ENCODE measurements at places on chromosomes 2 and 18.

GRCh38 chr2:210072922-210073509 is 70.6 kb downstream of the RPE start:
- no peaks in the 10 kb centered on the region for H3K27me3 ChIP-seq
- H3K36me3 ChIP-seq: no peaks in the 10 kb centered on the region
- DNase-seq: no peak
- no peaks in the 10 kb centered on the region for H3K4me1 ChIP-seq
- H3K27ac ChIP-seq: no peak overlapping the region

DNA sequence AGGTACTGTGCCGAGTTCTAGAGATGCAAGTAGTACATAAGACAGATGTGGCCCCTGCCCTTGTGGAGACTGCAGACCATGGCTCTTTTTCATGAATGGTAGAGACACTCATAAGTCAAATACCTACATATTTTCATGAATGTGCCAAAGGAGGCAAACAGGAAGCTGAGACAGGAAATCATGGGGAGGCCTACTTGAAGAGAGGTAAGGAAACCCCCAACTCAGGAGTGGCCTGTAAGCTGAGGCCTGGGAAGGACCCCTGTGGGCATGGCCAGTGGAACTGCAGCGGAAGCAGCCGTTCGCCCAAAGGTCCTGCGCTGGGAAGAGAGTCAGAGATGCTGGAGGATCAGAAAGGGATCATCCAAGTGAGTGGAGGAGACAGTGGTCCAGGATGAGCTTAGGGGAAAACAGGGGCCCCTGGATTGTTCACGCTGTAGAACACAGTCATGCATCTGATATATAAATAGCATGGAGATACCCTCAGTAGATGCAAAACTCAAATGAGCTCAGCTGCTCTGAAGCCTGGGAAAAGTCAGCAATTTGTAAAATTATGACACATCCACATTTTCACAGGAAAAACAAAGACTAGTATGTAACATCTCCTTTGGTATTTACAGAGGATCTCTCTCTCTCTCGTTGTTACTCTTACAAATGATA is 228.9 kb downstream of the NEDD4L start:
- no peaks in the 10 kb centered on the region for H3K27me3 ChIP-seq
- H3K4me1 ChIP-seq: peaks cover 12% of the 10 kb centered on the region
- no peak overlapping the region for H3K4me3 ChIP-seq
- no peaks in the 10 kb centered on the region for H3K36me3 ChIP-seq

DNA sequence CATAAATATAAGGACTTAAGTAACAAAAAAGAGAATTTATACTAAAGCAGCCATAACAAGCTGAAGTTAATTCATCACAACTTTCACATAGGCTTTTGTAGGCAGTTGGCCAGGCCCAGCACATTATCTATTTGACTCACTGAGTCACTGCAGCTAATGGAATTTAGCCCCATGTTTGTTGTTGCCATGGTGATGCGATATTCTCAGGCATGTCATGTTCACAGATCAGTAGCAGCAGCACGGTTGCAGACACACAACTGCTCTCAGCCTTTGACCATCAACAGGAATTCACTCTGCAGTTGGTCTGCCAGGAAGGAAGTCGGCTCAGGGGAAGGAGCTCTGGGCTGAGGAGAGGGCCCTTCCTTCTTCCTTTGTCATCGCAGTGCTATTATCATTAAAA is 639.8 kb downstream of the TMEM182 start:
- no peak overlapping the region for H3K27ac ChIP-seq
- no peak for DNase-seq
- H3K27me3 ChIP-seq: no peaks in the 10 kb centered on the region
- no peaks in the 10 kb centered on the region for H3K36me3 ChIP-seq

DNA sequence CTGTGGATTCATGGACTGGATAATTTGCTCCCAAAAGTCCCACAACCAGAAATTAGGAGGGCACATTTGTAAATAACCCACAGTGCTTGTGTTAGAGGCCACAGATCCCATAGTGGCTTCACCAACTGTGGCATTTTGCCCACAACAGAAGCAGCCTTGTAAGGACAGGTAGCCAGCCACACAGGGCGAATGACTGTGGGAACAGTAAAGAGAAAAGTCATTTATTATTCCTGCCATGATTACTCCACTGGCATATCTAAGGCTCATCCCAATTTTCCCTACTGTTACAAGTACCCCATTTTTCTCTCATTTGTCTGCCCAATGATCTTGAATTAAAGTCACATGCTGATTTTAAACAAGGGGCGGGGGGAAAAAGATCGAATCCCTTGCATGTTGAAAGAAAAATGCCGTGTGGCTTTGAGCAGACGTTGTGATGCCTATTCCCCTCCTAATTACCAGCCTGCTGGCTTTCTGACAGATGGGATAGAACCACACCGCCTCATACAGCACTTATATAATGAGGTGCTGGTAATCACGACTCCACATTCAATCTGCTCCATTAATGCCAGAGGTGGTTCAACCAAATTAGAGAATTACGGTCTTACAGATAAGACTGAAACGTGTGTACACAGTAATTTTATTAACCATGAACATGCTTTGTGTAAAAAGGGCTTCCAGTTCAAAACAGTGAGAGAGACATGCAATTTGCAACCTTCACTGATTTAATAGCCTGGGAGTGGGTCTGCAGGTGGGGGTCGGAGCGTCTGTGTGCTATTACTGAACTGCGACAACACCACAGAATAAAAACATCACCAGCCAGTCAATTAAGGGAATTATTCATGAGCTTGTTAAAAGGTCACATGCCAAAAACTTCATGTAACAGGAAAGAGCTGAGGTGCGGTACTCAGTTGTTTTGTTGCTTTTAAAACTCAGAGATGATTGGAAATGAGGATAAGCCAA is 196.0 kb downstream of the TMEM163 start:
- no peak for DNase-seq
- H3K27ac ChIP-seq: no peak overlapping the region
- H3K27me3 ChIP-seq: no peaks in the 10 kb centered on the region
- no peaks in the 10 kb centered on the region for H3K36me3 ChIP-seq
- no peak overlapping the region for H3K4me3 ChIP-seq
- no peaks in the 10 kb centered on the region for H3K4me1 ChIP-seq

DNA sequence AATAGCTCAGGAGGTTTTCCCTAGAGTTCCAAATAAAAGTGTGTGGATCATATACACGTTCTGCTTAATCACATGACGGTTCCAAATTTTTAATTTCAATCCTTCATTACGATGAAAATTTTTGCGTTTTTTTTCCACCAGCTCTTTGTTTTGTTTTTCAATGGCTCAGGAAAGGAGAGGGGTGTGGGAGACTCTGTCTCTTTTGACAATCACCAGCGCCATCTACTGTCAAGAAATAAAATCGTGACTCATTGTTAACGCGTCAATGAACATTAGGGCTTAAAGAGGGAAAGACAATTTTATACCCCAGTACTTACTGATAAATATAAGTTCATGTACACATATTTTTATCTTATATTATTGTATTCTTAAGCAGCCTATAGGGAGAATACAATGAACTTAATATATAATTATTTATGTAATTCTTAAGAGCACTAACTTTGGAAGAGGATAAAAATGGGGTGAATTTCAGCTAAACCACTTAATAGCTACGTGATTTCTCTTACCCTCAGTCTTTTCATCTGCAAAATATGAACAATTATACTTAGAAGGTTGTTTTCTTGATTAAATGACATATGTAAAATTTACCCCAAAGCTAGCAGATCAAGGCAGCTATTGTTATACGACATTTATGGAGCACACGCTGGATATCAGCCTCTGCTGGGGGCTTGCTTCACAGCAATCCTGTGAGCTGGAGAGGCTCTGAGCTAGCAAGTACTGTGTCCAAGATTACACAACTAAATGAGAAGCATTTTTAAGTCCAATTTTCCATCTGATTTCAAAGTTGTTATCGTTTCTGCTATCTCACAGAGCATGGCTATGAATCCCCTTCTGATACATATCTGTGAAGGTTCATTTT is 47.4 kb upstream of the RMDN2 start:
- peak; percentile 45 for DNase-seq
- H3K27me3 ChIP-seq: no peaks in the 10 kb centered on the region
- H3K4me3 ChIP-seq: no peak overlapping the region
- no peaks in the 10 kb centered on the region for H3K4me1 ChIP-seq

DNA sequence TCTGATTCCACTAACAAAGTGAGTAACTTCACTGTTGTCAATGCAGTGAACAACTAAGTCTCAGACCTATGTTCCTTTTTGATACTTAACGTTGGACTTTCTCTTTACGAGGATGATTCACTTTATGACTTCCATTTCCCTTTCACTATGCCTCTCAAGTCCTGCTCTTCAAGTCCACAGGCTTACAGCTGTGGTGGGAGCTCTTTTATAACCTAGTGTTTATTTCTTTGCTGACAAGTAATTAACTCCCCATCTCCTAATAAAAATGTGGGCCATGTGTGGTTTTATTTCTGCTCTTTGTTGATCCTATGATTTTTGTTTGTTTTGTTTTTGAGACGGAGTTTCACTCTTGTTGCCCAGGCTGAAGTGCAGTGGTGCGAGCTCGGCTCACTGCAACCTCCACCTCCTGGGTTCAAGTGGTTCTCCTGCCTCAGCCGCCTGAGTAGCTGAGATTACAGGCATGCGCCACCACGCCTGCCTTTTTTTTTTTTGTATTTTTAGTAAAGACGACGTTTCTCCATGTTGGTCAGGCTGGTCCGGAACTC is 142.1 kb downstream of the USP34 start:
- DNase-seq: no peak
- H3K4me1 ChIP-seq: peaks cover 17% of the 10 kb centered on the region
- peaks cover 5% of the 10 kb centered on the region for H3K36me3 ChIP-seq
- H3K27me3 ChIP-seq: no peaks in the 10 kb centered on the region

DNA sequence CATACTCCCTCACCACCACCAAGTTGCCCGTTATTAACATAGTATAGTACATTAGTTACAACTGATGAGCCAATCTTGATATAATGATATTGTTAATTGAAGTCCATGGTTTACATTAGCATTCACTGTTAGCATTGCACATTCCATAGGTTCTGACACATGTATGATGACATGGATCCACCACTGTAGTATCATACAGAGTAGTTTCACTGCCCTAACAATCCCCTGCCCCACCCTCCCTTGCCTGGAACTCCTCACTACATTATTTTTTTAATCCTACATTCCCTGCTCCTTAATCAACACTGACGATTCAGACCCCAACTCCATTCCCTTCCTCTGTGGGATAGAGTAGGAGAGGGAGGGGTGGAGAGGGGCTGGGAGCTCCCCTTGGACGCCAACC is 20.2 kb upstream of the ST3GAL5 start:
- no peak overlapping the region for H3K4me3 ChIP-seq
- no peaks in the 10 kb centered on the region for H3K36me3 ChIP-seq
- DNase-seq: no peak

GRCh38 chr2:238589591-238590460 is 163.1 kb downstream of the ASB1 start:
- no peaks in the 10 kb centered on the region for H3K27me3 ChIP-seq
- no peak for DNase-seq
- no peak overlapping the region for H3K4me3 ChIP-seq

DNA sequence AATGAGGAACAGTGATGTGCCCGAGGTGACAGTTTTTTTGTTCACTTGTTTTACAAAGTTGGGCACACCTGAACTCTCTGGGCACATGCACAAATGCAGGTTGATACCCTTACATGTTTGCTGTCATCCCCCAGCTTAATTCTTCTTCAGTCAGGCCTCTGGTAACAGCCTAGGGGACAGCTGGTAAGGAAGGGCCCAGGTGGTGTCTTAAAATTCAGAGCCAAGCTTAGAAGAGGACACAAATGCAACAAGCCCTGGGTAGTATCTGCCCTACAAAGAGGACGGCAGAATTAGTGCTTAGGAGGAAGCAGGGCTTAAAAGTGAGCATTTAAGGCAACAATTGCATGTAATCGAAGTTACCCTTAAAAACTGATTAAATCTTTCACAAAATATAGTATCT is 171.9 kb upstream of the ACAA2 start:
- H3K27ac ChIP-seq: no peak overlapping the region
- no peak for DNase-seq
- H3K27me3 ChIP-seq: no peaks in the 10 kb centered on the region
- no peaks in the 10 kb centered on the region for H3K4me1 ChIP-seq
- no peak overlapping the region for H3K4me3 ChIP-seq

DNA sequence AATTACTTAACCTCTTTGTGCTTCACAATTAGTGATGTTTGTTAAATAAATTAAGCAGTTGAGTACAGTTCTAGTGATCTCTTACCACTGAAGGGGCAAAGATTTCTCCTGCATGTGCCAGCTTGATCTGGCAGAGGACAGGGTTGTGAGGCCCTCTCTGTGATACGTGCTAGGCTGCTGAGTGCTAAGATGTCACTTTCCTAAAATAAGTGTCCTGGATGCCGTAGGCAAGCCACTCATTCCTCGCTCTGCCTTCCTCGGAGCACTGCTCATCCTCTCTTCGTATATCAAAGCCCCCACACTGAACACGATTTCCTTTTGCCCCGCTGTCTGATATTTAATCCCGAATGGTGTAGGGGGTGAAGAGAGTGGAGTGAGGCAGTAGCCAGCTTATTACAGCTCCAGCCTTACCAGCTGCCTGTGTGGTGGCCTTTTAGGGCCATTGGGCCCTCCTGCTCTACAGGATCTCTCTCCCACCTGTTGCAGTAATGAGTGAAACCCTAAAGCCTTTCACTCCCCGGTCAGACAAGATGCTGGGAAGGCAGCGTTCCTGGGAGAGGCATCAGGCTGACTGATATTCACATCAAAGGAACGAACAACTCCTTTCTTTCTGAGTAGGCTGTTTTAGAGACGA is 40.5 kb downstream of the PTPRM start:
- no peaks in the 10 kb centered on the region for H3K36me3 ChIP-seq
- H3K27me3 ChIP-seq: no peaks in the 10 kb centered on the region

GRCh38 chr2:72097276-72097675 is 50.4 kb downstream of the CYP26B1 start:
- H3K27me3 ChIP-seq: no peaks in the 10 kb centered on the region
- H3K36me3 ChIP-seq: no peaks in the 10 kb centered on the region
- no peak overlapping the region for H3K4me3 ChIP-seq
- no peak overlapping the region for H3K27ac ChIP-seq
- DNase-seq: no peak
- no peaks in the 10 kb centered on the region for H3K4me1 ChIP-seq

DNA sequence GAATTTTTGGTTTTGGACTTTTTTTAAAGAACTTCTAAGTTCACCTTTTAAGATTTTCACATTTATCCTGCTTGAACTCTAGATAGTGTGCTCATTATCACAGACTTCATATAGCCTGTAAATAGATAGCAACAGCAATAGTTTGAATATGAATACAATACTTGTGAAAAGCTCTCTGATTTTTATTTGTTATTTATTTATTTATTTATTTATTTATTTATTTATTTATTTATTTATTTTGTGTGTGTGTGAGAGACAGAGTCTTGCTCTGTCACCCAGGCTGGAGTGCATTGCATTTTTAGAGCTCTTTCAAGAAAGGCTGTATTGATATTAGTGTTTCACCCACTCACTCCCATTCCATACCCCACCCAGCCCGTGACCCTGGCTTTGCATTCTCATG is 153.6 kb downstream of the CNTNAP5 start:
- no peak overlapping the region for H3K27ac ChIP-seq
- H3K27me3 ChIP-seq: no peaks in the 10 kb centered on the region

DNA sequence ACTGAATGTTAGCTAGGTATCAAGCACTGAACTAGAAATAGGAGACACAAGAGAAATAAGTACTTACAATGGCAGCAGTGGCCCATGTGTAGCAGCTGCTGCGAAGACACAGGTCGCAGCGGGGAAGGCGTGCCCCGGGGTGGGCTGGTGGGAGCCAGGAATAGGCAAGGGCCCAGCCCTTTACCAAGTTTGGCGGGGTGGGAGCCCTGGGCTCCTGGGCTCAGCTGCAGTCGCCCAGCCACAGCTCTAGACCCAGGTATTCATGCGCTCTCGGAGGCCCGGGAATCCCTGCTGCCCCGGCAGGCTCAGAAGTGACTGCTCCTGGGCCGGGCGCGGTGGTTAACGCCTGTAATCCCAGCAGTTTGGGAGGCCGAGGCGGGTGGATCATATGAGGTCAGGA is 1287.3 kb downstream of the CNTNAP5 start:
- DNase-seq: no peak
- H3K36me3 ChIP-seq: no peaks in the 10 kb centered on the region

Measured in CD4-positive, alpha-beta memory T cell (primary cell).